Ovary (tissue), 10 donors: ENCODE measurements at places on chromosomes 12 and 14. TPM values are rescaled to one million over a fixed set of nuclear protein-coding genes. Genes with fewer than 3 reads are reported as not detected.

- no peak overlapping the region for H3K27ac ChIP-seq
- H3K27me3 ChIP-seq: no peaks in the 10 kb centered on the region
- no peak for DNase-seq
- H3K36me3 ChIP-seq: no peaks in the 10 kb centered on the region
- H3K4me3 ChIP-seq: no peak overlapping the region
Measured at GRCh38 chr14:54906075-54906474, 3.4 kb upstream of the GCH1 start.

DNAH10 gene
- total RNA-seq: 1.8 TPM

DNA sequence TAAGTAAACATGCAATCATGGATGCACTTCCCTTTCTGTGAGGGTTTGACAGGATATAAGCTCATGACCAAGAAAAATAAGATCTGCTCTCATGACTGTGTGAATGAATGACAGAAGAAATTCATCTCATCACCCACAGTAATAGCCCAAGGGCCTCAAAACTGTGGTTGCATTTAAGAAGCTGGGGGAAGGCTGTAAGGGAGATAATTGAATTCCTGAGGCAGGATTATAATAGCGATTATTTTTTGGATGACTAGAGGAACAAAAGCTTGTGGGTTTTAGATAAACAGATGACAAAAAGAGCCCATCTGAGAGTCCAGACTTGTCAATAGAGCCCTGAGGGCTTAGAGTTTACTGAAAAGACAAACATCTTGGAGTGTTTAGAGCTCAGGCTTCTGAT is 161.2 kb downstream of the NTF3 start:
- no peak for DNase-seq
- H3K27me3 ChIP-seq: no peaks in the 10 kb centered on the region
- no peak overlapping the region for H3K27ac ChIP-seq
- H3K36me3 ChIP-seq: no peaks in the 10 kb centered on the region
- H3K4me3 ChIP-seq: no peak overlapping the region
- H3K4me1 ChIP-seq: no peaks in the 10 kb centered on the region

DNA sequence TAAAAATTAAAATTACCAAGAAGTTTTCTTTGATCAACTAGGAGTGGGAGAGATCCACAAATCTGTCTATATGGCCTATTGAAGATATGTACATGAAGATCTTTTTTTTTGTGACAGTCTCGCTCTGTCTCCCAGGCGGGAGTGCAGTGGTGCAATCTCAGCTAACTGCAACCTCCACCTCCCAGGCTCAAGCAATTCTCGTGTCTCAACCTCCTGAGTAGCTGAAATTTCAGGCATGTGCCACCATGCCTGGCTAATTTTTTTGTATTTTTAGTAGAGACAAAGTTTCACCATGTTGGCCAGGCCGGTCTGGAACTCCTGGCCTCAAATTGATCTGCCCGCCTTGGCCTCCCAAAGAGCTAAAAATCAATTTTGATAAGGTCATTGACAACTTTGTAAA is 4.6 kb upstream of the NFATC4 start:
- no peak overlapping the region for H3K27ac ChIP-seq
- H3K4me3 ChIP-seq: no peak overlapping the region
- DNase-seq: no peak
- H3K27me3 ChIP-seq: no peaks in the 10 kb centered on the region
- H3K36me3 ChIP-seq: no peaks in the 10 kb centered on the region
- H3K4me1 ChIP-seq: no peaks in the 10 kb centered on the region

ITPK1 gene
- total RNA-seq: 49.3 TPM

- no peaks in the 10 kb centered on the region for H3K27me3 ChIP-seq
- no peak overlapping the region for H3K27ac ChIP-seq
- no peak for DNase-seq
Measured at GRCh38 chr14:86052868-86053267, 522.9 kb downstream of the FLRT2 start.

KLRG1 gene
- 0.93 TPM for total RNA-seq

GRCh38 chr14:100290607-100291304 is 15.5 kb downstream of the SLC25A29 start:
- DNase-seq: no peak
- H3K36me3 ChIP-seq: no peaks in the 10 kb centered on the region
- no peak overlapping the region for H3K27ac ChIP-seq
- no peaks in the 10 kb centered on the region for H3K27me3 ChIP-seq
- H3K4me1 ChIP-seq: peaks cover 8% of the 10 kb centered on the region

DNA sequence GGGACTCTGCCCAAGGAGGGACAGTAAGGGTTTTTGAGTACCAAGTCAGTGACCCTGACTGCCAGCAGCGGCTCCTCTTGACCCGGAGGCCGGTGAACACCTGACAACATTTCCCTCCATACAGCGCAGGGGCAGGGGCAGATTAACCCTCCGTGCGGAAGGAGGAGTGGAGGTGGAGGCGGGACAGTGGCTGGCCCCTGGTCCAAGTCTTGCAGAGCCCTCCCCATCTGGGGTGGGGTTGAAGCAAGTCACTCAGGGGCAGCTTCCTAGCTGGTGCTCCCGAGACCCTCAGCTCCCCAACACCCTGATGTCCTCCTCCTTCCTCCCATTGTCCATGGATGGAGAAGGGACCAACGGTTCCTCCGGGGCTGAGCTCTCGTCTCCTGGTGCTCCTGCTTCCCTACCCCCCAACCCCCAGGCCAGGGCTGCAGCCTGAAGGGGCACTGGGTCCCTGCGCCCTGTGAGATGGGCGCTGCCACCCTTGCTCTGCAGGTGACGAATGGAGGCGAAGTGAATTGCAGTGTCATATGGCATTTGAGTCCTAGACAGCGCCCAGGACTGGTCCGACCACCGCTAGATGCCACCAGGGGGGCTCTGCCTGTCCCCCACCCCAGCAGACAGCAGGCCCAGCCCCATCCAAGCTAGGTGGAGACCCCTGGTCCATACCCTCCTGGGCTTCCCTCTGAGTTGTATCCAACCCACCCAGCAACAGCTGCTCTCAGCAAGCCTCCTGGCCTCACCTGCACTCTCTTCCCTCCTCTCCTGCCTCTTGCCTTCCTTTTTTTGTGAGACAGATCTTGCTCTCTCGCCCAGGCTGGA is 7.0 kb upstream of the AMN start:
- no peak overlapping the region for H3K4me3 ChIP-seq
- no peak overlapping the region for H3K27ac ChIP-seq
- H3K36me3 ChIP-seq: no peaks in the 10 kb centered on the region
- DNase-seq: no peak
- H3K27me3 ChIP-seq: no peaks in the 10 kb centered on the region

GRCh38 chr14:72553161-72553560 is 340.7 kb downstream of the DPF3 start:
- H3K4me3 ChIP-seq: no peak overlapping the region
- no peak overlapping the region for H3K27ac ChIP-seq
- no peaks in the 10 kb centered on the region for H3K27me3 ChIP-seq
- peaks cover 5% of the 10 kb centered on the region for H3K4me1 ChIP-seq
- no peaks in the 10 kb centered on the region for H3K36me3 ChIP-seq
- no peak for DNase-seq

DNA sequence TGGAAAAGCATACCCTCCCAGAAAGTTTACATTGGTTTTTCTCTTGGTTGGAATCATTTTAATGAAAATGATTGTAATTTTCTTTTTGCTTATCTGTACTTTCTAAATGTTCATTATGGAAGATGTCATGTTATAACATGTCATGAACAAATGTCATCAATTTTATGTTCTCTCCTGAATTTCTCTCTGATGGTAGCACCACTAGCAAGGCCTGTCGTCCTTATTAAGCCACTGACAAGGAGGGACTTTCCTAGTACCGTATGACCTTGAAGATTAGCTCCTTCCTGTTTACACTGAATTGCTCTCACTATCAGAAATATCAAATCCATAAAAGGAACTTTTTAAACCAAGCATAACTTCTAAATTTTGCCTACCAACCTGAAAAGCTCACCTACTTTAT is 99.0 kb downstream of the ESR2 start:
- no peak overlapping the region for H3K4me3 ChIP-seq
- peaks cover 23% of the 10 kb centered on the region for H3K4me1 ChIP-seq
- DNase-seq: no peak

DNA sequence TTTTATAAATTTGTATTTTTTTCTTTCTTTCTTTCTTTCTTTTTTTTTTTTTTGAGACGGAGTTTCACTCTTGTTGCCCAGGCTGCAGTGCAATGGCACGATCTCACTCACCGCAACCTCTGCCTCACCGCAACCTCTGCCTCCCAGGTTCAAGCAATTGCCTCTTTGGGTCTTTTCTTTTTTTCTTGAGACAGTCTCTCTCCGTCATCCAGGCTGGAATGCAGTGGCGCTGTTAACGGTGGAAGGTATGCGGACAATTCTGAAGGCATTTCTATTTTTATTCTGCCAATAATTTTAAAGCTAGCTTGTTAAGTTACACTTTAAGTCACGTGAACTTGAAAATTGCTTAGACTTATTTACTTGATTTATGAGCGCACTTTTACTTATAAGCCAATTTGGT is 8.8 kb upstream of the PHC1 start:
- H3K4me1 ChIP-seq: no peaks in the 10 kb centered on the region
- H3K36me3 ChIP-seq: no peaks in the 10 kb centered on the region
- H3K27ac ChIP-seq: no peak overlapping the region
- no peak overlapping the region for H3K4me3 ChIP-seq
- no peak for DNase-seq
- no peaks in the 10 kb centered on the region for H3K27me3 ChIP-seq
